ENCODE measurements at places on chromosomes 13 and 19. TPM values are rescaled to one million over a fixed set of nuclear protein-coding genes. Genes with fewer than 3 reads are reported as not detected.

- no peak for DNase-seq
These were observed 22.5 kb upstream of the NFIC start for GRCh38 chr19:3343619-3344502.

DNA sequence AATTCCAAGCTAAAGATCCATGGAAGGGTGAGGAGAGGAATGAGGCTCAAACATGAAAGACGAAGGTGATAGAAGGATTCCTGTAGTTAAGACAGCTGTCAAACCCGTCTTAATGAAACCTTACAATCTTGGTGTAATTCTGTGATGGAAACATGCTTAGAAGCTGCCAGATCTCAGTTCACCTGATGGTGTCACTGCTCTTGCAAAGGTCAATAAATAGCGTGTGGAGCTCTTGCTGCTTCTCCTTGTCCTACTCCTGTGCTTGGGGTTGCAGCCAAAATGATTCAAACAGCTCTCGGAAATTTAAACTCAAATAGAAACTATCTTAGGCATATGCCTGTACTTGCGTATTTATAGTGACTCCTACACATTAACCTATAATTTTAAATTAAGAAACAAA is 1705.0 kb downstream of the OLFM4 start:
- no peak for DNase-seq

ZNF844 gene
- 4.1 TPM for total RNA-seq

FLT3 gene
- 0.88 TPM for total RNA-seq

- no peak for DNase-seq
These were observed 211.5 kb downstream of the KLF12 start for GRCh38 chr13:73922493-73923393.

EFNB2 gene
- total RNA-seq, result 46.3 TPM

GRCh38 chr13:26929971-26930730 is 169.6 kb upstream of the GPR12 start:
- DNase-seq, result no peak

DNA sequence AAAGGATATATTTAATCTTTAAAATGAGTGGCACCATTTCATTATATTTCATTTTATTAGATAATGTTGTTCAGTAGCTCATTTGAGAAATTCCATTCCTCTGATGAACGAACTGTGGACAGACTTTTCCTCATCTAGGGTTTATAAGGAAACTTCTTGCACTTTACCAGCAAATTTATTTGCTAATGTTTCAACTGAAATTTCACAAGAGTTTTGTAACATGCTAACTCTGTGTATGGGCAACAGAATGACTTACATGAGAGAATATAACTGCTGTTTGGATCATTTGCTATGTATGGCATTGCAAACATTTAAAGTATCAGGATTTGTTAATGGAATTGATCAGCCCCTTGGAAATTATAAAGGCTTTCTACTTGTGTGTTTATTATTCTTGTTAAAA is 3.7 kb upstream of the IRS2 start:
- DNase-seq, result no peak

- no peak for DNase-seq
These were observed 176.4 kb upstream of the DACH1 start for GRCh38 chr13:72043366-72043765.

DNA sequence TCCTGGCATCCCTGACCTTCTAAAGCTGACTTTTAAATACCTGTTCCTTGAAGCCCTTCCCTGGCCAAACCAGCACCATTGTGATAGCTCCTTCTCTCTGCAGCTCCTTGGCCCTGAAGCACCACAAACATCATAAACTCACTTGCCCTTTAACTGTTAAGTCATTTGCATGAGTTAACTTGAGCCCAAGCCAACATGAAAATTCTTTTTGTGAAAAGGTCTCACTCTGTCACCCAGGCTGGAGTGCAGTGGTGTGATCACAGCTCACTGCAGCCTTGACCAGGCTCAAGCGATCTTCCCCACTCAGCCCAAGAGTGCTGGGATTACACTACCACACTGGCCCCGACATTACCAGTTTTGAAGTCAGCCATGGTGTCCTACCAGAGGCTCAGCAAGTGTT is 87.8 kb downstream of the ZIC5 start:
- DNase-seq, result no peak

DNA sequence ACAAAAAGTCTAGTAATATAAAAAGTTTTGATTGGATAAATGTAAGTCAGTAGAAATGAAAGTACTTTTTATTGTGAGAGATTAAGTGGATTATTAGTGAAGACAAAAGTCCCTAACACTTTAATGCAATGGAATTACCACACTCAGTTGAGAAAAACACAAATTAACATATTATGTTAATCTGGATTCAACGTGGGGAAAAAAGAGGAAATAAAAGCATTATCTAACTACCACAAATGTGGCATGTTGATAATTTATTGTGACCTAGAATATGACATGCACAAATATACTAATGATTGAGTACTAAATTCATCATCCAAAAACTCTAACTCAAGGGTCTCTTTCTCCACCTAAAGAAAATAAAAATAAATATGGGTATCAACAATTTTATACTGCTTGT is 41.5 kb downstream of the FOXO1 start:
- DNase-seq, result no peak

LGALS4 gene
- not detected for total RNA-seq

GRCh38 chr13:73074014-73074413 is 15.2 kb downstream of the KLF5 start:
- no peak for DNase-seq

DNA sequence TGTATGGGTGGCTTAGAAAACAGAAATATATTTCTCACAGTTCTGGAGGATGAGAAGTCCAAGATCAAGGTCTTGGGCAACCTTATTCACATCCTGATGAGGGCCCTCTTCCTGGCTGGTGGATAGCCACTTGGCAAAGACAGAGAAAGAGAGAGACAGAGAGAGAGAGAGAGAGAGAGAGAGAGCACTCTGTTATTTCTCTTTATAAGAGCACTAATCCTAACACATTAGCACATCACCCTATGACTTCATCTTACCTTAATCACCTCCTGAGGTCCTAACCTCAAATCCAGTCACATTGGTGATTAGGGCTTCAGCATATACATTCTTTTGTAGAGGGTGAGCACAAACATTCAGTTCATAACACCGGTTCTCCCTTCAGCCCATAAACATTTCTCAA is 430.3 kb downstream of the EFNB2 start:
- DNase-seq, result no peak

KCNJ14 gene
- 0.54 TPM for total RNA-seq

- DNase-seq, result no peak
These were observed 7.0 kb upstream of the WBP4 start for GRCh38 chr13:41054212-41054877.

RNF225 gene
- total RNA-seq, result not detected

DNA sequence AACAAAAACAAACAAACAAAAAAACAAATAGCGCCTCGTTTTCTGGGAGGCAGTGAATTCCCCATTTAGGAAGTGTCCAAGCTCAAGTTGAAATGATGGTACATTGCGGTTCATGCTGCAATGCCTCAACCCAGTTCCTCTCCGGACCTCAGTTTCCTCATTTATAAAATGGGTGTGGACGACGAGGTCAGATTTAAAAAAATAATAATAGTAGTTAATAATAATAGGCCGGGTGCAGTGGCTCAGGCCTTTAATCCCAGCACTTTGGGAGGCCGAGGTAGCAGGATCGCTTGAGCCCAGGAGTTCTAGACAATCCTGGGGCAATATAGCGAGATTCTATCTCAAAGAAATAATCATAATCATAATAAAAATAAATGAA is 15.5 kb upstream of the ERCC1 start:
- DNase-seq, result no peak

GRCh38 chr19:3981373-3981735 is 3.9 kb downstream of the EEF2 start:
- no peak for DNase-seq

DNA sequence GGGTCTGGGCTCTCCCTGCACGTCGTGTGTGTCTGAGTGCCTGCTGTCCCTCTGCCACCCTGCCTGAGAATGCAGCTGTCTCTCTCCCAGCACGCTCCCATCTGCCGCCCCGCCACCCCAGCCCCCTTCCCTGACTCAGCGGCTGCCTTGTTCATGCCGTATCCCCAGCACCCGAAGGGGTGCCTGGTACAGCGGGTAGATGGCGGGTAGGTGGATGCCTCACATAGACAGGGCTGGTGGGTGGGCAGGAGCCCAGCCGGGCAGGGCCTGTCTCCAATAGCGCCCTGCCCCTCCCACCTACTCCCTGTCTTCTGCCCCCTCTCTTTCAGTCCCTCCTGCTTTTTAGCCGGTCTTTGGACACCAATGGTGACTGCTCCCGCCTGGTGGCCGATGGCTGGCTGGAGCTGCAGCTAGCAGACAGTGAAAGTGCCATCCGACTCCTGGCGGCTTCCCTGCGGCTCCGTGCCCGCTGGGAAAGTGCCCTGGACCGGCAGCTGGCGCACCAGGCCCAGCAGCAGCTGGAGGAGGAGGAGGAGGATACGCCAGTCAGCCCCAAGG is 30.3 kb downstream of the DHX34 start:
- DNase-seq, result no peak

GRCh38 chr13:98433654-98434053 is 143.3 kb downstream of the STK24 start:
- DNase-seq, result no peak

ZNF626 gene
- 18.9 TPM for total RNA-seq

DNA sequence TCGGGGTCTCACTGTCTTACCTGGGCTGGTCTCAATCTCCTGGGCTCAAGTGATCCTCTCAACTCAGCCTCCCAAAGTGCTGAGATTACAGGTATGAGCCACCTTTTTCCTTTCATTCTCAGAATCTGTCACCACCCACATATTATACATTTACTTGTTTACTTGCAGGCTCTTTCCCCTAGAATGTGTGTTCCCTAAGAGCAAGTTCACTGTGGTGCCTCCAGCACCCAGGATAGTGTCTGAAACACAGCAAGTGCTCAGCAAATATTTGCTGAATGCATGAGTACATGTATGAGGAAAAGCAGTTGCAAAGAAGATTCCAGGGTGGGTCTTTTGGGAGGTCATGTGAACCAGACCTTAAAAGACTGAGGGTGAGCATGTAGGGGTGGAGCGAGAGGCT is 96.8 kb downstream of the RGCC start:
- DNase-seq, result no peak

DNA sequence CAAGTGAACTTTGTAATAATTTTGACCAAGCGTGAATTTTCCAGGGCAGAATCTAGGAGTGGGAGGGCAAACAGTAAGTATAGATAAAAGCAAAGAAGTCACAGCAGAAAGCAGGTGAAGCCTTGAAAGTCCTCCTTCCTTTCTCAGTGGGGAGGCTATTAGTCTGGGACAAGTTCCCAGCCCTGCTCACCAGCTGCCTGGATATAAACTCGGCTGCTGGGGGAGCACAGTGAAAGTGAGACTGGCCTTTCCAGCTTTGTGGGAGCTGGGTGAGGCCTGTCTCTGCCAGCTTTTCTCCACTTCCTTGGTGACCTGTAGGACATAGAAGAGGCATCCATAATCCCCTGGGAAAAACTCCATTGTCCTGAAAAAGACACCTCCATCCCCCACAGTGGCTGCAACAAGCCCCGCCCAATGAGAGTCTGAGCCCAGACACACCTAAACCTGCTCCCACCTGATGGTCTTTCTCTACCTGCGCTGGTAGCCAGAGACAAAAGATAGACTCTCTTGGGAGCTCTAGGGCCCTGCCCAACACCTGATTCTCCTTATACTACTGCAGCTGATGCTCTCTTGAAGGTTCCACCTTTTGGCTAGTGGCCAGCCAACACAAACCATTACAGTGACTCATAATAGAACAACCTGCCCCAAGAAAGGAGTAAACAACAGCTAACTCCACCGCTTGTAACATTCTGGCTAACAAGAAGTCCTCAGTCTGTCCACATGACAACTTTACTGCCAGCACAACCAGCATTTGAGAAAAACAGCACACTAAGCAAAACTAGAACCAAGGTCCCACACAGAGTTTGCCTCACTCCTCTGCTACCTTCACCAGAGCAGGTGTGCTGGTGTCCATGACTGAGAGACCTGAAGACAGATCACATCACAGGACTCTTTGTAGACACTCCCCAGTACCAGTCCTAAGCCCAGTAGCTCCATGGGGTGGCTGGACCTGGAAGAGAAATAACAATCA is 252.2 kb upstream of the SLITRK6 start:
- peak; percentile 28 for DNase-seq

DNA sequence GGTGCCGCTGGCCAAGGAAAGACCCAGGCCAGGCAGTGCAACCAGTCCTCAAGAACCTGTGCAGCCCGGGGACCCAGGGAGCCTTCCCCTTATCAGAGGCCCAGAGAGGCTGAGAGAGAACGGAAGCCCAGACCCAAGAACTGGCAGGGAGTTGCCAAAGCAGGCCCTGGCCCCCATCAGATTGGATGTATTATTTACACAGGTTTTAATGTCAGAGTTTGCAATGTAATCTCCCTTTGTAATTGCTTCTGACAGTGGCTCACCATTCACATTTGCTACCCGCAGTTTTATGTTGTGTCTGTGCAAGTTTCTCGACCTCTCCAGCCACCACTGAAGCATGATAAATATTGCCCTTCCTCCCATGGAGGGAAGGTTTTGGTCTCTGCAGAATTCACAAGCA is 660.9 kb downstream of the LIG4 start:
- DNase-seq, result no peak

DNA sequence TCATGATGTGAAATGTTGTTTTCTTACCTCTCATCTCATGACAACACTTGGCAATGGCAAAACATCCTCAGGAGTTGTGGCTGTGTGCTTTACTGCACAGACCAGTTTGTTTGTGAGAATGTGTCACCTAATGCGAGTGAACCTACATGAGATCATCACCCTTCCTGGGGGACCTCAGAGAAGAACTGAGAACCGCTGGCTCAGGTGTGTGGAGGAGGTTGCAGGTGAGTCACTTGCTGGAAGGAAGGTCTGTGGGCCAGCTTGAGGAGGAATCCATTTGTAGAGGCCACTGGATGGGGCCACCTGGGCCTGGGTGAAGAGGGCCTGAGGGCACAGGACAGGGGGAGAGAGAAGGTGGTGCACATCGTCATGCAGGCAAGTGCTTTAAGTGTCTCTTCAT is 3.0 kb upstream of the CEACAM1 start:
- DNase-seq, result no peak

- no peak for DNase-seq
These were observed 82.3 kb downstream of the FGF9 start for GRCh38 chr13:21753117-21753729.

DNA sequence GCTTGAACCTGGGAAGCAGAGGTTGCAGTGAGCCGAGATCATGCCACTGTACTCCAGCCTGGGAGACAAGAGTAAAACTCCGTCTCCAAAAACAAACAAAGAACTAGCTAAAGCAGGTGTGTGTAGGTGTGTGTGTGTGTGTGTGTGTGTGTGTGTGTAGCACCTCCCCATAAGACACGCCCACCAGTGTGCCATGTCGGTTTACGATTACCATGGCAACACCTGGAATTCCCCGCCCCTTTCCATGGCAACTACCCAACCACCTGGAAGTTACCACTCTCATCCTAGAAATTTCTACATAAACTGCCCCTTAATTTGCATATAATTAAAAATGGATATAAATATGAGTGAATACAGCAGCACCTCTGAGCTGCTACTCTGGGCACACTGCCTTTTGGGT is 80.9 kb upstream of the ADGRE5 start:
- DNase-seq, result no peak

C3 gene
- 58.5 TPM for total RNA-seq

- DNase-seq, result no peak
These were observed 968.8 kb downstream of the TUBA3C start for GRCh38 chr13:18212873-18213272.
